Caki2 (cell line): ENCODE measurements at places on chromosomes 11 and 22. TPM values are rescaled to one million over a fixed set of nuclear protein-coding genes. Genes with fewer than 3 reads are reported as not detected.

KRTAP5-7 gene
- not detected in 2 replicates for total RNA-seq

DNA sequence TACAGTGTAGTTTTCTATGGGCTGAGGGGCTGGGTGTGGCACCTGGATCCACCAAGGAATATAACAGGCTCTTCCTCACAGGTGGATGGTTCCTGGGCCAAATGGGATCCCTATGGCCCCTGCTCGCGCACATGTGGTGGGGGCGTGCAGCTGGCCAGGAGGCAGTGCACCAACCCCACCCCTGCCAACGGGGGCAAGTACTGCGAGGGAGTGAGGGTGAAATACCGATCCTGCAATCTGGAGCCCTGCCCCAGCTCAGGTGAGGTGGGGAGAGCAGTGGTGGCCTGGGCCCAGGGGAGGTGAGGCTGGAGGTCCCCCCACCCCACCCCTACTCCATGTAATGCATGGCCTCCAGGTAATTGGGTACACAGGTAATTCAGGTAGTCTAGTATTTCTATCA is 20.7 kb downstream of the ADAMTS15 start:
- DNase-seq: no peak

YAP1 gene
- 5.2 and 16.8 TPM in 2 replicates for total RNA-seq

- DNase-seq: no peak
Measured at GRCh38 chr22:28562324-28562723, 117.3 kb downstream of the TTC28 start.

UBTFL1 gene
- total RNA-seq: not detected in 2 replicates

CFAP300 gene
- 2.2 and 5.2 TPM in 2 replicates for total RNA-seq

DNA sequence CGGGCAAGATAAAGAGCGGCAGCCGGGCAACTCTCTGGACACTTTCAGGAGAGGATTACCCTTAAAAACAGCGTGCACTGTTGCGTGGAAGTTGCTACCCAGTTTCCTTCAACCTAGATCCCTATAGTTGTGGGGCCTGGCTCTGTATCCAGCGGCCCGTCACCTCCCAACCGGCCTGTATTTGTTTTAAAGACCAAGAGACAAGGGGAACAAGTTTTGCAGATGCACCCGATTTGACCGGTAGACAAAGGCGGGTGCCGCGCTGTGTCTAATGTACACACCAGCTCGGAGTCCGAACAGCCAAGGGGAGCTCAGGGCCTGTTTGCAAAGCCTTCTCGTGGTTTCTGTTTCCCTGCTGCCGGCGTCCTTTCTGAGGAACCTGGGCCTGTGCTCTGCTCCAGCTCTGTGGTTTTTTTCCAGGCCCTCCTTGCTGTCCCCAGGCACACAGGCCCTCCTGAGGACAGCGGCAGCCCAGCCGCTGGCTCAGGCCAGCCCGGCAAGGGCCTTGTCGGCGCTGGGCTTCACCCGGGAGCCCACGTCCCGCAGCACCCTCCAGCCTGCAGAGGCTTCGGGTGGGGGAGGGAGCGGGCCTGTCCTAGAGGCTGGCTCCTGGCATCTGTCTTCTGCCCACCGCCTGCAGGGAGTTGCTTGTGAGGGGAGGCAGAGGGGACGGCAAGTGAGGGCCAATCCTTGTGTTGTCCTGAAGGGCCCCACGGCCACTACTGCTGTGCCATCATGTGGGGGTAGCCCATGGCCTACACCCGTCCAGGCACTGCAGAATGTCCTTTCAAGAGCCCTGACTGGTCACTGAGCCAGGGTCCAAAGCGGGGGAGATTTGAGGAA is 1.4 kb downstream of the TBX1 start:
- DNase-seq: no peak

DNA sequence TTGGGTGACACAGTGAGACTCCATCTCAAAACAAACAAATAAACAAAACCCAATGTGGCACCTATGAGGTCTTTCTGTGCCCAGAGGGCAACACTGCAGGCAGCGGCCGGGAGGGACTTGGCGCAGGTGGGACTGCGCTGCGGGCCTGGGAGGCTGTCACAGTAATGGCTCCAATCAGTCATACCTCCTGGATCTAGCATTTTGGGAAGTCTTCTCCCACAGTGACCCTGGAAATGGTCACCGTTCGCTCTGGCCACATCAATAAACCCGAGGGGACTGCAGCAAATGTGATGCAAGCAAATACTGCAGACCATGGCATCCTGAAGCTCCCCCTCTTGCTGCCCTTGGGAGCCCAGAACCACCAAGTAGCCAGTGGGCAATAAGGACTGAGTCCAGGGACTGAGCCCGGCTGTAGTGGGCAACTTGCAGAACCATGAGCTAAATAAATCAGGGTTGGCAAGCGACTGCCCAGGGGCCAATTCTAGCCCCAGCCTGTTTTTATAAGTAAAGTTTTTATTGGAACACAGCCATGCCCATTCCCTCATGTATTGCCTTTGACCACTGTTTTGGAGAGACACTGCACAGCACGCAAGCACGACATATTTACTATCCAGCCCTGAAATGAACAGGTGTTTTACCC is 15.4 kb downstream of the SHANK2 start:
- no peak for DNase-seq

- DNase-seq: peak; percentile 1
Measured at GRCh38 chr11:90176069-90176468, 41.6 kb downstream of the NAALAD2 start.

DNA sequence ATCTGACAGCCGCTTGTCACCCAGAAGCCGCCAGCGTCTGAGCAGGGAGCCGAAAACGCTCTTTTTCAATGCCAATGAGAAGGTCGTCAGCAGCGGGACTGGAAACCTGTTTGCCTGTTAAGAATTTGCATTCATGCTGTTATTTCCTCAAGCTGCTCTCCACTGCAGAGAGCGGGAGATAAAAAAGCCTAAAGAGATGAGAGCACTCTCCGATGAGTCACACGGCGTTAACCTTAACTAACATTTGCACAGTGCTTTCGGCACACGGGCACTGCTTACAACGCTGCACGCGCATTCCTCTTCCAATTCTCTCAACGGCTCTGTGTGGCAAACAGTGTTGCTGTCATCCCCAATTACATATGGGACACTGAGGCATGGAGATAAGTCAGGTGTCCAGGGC is 40.0 kb upstream of the RTL6 start:
- no peak for DNase-seq

BARX2 gene
- total RNA-seq: 1.8 TPM in 1 of 2 replicates, not detected in the other

DNA sequence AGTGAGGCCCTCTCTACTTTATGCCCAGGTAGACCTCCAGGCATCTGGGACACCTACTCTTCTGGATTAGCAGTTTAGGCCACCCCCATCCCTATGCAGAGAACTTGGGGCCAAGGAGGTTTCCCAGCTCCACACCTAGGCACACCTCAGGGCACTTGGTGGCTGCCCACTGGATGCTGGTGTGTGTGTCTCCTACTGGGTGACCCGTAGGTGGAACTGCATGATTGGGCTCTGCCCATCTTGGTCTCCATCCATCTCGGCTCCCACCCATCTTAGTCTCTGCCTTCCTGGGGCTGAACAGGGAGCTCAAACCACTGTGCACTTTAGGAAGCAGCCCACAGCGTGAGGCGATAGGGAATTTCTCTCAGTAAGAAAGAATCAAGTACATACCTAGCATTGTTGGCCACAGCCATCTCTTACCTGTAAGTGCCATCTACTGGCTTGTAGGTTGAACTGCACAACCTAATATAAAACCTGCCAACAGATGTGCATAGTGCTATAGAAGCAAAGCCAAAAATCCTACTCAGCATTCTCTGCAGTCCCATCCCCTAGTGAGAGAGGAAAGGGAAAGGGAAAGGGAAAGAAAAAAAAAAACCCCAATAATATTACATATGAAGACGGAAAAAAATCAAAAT is 61.6 kb upstream of the PTPN5 start:
- peak; percentile 28 for DNase-seq

BTG4 gene
- total RNA-seq: not detected in 2 replicates

- DNase-seq: no peak
Measured at GRCh38 chr11:57196596-57196995, 14.8 kb downstream of the LRRC55 start.

GRCh38 chr11:1486054-1486825 is at the start of gene MOB2:
Gene MOB2, minus strand, starts transcription at chr11:1486779. Its CDS starts 223 bp downstream, at chr11:1486556.
- DNase-seq: peak; percentile 31

TRPM5 gene
- total RNA-seq: not detected in 2 replicates

GRCh38 chr22:22507743-22508273 is 734 bp downstream of the ZNF280B start:
- no peak for DNase-seq

- DNase-seq: no peak
Measured at GRCh38 chr22:49838771-49839717, 11.4 kb upstream of the BRD1 start.

- DNase-seq: no peak
Measured at GRCh38 chr11:108939135-108939534, 274.3 kb downstream of the DDX10 start.

TUBA8 gene
- total RNA-seq: 2.4 and 6.1 TPM in 2 replicates

GRCh38 chr11:121338536-121338935 is 46.0 kb downstream of the SC5D start:
- DNase-seq: no peak

GRCh38 chr11:96241331-96241841 is 101.6 kb downstream of the MAML2 start:
- DNase-seq: no peak

- DNase-seq: no peak
Measured at GRCh38 chr11:72253392-72253791, 9.4 kb upstream of the PHOX2A start.

DNA sequence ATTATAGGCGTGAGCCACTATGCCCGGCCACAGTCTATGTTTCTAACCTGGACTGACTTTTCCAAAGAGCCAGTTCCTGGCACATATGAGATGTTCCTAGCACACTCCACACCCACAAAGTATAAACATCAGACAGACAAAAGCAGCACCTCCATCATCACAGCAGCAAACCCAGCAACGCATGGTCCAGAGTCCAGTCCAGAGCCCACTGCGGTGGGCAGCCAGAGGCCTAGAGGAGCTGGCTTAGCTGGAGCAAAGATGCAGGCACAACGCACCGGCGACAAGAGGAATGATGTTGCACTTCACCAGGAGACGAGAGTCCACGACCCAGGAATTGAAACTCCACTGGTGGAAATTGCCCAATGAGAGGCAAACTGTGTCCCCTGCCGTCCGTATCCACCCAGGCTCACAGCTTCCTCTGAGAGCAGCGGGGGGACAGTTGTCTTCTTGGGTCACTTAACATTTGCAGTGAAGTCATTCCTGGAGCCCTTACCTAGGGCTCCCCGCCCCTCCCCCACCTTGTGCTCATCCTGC is 36.6 kb downstream of the RPS6KA4 start:
- DNase-seq: no peak

- DNase-seq: no peak
Measured at GRCh38 chr11:32221476-32222032, 130.7 kb downstream of the RCN1 start.

OR2D2 gene
- not detected in 2 replicates for total RNA-seq

CABP7 gene
- total RNA-seq: not detected in 2 replicates

- DNase-seq: no peak
Measured at GRCh38 chr11:78338138-78338537, 79.5 kb downstream of the GAB2 start.

DNA sequence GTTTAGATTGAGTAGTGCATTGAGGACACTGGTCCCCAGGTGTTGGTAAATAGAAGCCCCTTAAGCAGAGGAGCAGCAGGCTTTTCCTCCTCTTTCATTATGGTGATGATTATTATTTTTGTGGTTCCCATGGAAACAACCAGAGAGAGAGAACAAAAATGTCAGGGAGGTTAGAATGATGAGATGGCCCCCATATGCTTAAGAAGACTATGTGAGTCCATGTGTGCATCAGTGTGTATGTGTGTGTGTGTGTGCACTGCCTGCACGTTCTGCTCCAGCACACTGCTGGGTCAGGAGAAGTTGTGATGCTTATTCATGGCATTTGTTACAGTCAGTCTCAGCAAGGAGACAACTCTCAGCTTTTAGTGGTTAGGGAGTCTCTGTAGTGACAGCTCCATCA is 724.2 kb downstream of the NTM start:
- no peak for DNase-seq

FXYD2 gene
- 427 and 456 TPM in 2 replicates for total RNA-seq

TRIM51 gene
- not detected in 2 replicates for total RNA-seq

- DNase-seq: no peak
Measured at GRCh38 chr22:49992921-49993648, 19.5 kb downstream of the IL17REL start.

DNA sequence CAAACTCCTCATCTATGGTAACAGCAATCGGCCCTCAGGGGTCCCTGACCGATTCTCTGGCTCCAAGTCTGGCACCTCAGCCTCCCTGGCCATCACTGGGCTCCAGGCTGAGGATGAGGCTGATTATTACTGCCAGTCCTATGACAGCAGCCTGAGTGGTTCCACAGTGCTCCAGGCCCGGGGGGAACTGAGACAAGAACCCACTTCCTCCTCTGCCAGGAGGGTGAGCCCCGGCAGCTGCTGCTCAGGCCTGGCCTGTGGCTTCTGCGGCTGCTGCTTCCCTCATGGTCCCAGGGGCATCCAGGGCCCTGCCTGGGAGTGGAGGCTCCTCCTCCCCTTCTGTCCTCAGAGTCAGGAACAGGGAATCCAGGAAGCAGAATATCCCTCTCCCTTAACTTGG is 98.4 kb downstream of the ZNF280B start:
- no peak for DNase-seq

- DNase-seq: no peak
Measured at GRCh38 chr11:115630214-115630613, 126.0 kb upstream of the CADM1 start.

DNA sequence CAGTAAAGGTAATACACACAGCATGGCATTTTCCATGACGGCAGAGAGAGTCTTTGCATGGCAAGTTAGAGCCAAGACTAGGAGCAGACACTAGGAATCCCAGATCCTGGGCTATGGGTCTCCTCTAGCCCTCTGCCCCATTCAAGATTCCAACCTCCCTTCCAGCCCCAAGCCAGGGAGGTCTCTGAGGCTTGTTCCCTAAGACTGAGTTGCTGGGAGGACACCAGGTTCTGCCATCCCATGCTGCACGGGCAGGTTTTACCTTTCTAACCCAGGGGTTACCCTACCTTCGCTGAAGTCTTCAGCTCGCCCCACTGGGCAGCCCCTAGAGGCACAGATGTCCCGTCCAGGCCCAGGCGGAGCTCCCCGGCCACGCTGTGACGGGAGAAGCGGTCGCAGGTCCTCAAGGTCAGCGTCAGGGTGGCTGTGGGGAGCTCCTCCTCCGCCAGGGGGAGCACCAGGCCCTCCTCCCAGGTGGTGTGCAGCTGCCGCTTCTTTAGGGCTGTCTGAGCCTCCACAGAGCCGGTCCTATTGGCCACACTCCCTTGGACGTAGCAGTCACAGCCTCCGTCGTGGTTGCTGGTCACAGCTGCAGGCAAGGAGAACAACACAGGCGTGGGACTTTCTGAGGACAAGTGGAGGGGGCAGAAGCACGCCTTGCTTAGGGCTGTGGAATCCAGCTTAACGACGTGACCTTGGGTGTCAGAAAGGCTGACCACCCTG is 33.8 kb downstream of the SYT13 start:
- DNase-seq: no peak

DNA sequence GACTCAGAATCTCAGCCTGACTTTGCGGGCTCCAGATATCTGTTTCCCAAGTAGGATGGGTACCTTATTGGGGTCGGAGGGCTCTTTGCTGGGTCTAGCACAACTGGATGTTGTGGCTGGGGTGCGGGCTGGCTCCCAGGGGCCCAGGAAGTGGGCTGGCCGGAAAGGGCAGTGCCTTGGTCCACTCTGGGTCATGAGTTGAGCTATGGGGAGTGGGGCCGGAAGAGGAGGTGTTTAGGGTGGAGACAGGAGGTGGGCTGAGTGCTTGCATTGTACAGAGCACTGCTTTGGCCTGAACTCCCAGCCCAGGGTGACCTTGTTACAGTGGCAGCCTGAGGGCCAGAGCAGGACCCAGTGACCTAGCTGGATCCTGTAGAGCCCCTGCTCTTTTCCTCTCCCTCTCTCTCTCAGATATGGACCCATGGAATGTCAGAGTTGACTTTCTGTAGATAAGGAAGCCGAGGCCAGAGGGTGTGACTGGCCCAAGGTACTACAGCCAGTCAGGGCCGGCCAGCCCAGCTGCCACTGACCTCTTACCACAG is 13.2 kb downstream of the PHLDB1 start:
- peak; percentile 82 for DNase-seq
